Fibroblast of upper back skin (primary cell): ENCODE measurements at places on chromosomes 3 and 15.

DNA sequence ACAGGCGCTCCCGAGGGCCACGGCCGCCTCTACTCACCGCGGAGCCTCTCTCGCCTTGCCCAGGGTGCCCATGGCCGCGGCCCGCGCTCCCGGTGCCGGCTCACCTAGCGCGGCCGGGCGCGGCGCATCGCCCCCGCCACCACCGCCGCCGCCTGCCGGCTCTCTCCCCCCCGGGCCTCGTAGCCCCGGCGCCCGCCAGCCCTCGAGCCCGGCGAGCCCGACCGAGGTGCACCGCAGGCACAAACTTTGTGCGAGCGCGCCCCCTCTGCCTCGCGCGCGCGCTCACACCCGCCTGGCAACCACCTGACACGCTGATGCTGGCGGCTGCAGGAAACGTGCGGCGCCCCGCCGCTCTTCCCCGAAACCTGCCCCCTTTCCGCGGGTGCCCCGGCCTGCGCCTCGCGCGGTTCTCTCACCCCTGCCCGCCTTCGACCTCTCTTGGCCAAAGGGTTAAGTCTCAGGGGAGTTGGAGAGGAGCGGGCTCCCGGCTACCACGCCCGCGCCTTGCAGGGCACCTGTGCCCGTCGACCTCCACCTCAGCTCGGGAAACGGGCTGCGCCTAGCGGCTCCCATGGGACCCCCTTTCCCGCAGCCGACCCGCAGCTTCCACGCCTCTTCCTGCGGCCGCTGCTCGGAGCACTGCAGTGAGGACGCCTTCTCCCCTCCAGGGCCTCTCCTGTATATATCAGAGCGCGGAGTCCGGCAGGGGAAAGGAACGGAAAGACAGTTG, at the start of gene RASGRP1:
Gene RASGRP1, minus strand, starts transcription at position 258 of the 730 bp plus-strand sequence. Its CDS starts 186 bp downstream, at position 72.
- DNase-seq = peak; percentile 35

- DNase-seq = no peak
Measured at GRCh38 chr3:11559816-11560633, 83.7 kb downstream of the VGLL4 start.

- DNase-seq = no peak
Measured at GRCh38 chr3:39052583-39052982, 767 bp downstream of the WDR48 start.

- DNase-seq = no peak
Measured at GRCh38 chr15:96406701-96407100, 76.2 kb downstream of the NR2F2 start.
